ENCODE measurements at places on chromosomes 6 and 20.

DNA sequence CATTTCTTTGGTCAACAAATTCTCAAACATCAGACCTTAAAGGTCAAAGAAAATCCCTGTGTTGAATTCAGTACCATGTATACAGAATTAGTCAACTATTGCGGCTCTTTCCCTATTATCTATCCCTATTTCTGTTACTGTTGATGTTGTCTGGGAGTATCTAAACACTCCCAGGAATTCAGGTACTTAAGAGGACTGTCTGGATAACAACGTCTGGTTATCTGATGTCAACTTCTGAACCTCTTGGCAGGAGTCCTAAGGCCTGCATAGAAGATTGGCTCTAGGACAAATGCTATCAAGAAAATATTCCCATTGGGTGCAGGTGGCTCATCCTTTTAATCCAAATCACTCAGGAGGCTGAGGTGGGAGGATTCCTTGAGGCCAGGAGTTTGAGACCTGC, 255.6 kb downstream of the KHDC1L start:
- peak; percentile 36 for DNase-seq

DNA sequence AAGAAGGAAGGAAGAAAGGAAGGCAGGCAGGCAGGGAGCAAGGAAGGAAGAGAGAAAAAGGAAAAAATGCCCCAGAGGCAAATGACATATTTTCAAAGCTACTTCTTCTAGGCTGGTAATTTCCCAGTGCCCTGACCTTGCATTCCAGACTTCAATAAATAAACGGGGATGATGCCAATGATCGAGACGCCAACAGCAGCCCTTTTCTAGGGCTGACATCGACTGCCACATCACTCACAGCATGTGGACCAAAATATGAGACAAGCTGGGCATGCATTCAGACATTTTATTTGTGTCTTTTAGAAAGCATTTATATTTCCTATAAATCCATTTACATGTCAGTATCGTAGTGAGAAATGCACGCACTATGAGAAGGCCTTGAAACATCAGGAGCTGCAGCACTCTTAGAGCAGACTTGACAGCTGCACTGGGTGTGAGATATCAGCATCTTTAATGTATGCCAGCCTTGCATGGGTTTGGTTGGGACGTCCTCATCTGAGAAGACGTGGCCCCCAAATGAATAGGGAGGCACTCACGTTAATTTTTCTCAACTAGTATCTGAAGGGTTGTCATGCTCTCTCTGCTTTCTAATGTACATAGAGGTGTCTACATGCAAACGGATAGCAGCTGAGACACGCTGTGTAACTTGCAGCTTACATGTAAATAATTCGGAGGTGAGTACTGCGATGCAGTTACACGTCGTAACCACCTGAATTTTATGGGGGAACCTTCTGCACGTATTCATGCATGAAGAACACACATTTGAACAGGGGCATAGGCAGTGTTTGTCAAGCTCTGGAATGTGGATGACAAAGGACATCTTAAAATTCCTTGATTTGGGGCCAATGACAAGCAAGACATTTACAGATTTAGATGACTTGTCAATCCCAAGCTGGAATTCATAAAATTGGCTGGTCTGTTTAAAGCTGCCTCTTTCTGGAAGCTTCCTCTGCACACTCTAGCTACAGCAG, 149.1 kb upstream of the AGPAT4 start:
- DNase-seq, result peak; percentile 88

- peak; percentile 50 for DNase-seq
These were observed 86.0 kb downstream of the SESN1 start for GRCh38 chr6:109008537-109009235.

- no peak for DNase-seq
These were observed 4.1 kb downstream of the MTRES1 start for GRCh38 chr6:107032051-107032450.
